ENCODE measurements at places on chromosomes 11 and 22.

DNA sequence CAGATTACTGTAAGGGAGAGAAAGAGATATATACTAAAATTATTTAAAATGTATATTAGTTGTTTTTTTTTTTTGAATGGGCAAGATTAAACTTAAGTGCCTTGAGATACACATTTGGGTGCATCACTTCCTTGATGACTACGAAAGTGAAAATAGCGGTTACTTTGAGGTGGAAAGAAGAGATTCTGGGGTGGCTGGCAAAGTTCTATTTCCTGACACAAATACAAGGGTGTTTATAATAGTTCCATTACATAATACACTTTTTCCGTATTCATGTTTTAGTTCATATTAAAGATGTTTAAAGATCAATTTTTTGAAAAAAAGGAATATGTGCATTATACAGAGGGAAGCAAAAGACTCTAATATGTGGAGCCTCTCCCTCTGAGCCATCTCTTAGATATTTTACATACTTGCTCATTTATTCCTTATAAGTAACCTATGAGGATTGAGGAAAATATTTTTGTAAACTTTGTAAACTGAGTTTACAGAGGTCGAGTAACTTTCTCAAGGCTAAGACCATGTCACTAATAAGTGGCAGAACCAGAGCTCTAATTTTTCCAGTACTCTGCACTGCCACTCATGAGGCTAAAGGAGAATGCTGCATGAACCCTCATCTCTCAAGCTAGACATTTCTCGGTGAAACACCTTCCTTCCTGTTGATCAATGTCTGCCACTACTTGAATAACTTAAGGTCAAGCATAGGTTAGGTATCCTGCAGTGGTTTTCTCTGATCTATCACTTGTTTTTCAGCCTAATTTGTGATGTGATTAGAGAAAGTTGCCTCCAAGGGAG is 58.6 kb downstream of the DDIAS start:
- DNase-seq = no peak

- no peak for DNase-seq
Observed at GRCh38 chr11:85540635-85541205, 86.4 kb downstream of the DLG2 start.

GRCh38 chr11:13862845-13863392 is 99.6 kb upstream of the SPON1 start:
- no peak for DNase-seq

DNA sequence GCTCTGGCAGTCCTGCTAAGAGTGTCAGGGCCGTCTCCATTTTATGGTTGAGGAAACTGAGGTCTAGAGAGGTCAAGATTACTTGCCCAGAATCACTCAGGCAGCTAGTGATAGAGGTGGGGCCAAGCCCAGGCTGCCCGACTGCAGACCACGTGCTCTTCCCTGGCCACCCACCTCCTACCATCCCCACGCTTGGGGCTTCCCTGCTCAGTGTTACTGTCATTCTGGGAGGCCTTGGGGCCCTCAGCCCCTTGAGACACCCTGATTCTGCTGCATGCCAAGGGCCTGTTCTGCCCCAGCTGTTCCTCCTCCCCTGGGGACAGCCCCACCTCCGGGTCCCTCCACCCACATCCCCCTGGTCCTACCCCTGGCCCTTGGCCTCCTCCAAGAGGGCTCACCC is 17.2 kb upstream of the TAB1 start:
- peak; percentile 42 for DNase-seq

DNA sequence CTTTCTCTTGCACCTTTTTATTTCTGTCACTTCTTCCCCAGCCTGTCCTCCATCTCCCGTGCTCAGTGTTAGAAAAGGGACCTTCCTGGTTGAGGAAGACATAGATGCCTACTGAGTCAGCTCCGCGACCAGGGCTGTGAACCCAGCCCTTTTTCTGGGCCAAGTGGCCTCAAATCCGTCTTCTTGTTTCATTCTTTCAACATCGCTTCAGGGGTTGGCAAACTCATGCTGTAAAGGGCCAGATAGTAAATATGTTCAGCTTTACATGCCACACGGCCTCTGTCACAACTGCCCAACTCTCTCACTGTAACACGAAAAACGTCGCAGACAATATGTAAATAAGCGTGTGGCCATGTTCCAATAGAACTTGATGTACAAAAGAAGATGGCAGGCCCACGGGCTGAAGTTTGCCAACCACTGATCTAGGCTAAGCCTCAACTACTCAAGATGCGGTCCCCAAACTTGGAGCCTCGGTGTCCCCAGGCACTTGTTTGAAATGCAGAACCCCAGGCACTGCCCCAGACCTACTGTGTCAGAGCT is 338.4 kb downstream of the MN1 start:
- no peak for DNase-seq

GRCh38 chr22:39215070-39215396 is 29.7 kb downstream of the PDGFB start:
- no peak for DNase-seq

DNA sequence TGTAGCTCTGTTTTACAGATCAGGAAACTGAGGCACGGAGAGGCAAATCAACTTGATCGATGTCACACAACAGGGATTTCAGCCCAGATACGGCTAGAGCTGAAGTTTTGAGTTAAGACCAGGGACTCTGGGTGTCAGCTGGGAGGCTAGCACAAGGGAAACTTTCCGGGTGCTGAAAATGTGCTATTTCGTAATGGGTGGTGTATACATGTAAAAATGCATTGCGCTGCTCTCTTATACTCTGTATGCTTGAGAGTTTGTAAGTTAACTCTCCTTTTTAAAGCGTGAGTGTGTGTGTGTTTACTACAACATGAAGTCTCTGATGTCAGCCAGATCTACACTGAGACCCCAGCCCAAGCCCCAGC is 227.6 kb downstream of the MN1 start:
- no peak for DNase-seq

GRCh38 chr11:11436715-11437313 is 83.8 kb upstream of the CSNK2A3 start:
- DNase-seq = no peak

DNA sequence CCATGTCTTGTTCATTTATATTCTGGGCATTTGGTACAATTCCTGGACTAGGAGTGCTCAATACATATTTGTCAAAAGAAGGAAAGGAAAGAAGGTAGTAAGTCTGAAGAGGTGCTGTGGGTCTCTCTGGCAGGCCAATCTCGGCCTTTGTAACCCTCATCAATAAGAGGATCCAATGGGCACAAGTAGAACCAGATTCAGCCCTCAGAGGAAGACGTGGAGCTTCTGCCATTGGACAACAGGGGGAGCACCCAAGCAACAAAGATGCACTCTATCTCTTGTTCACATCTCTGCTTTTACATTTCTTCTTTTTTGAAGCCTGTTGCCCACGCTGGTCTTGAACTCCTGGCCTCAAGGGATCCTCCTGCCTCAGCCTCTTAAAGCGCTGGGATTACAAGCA is 2.2 kb upstream of the VPS11 start:
- DNase-seq = no peak

- no peak for DNase-seq
Observed at GRCh38 chr11:95751515-95751914, 38.1 kb downstream of the FAM76B start.

GRCh38 chr11:117831661-117832415 is 7.3 kb upstream of the FXYD2 start:
- no peak for DNase-seq
